Activated CD4-positive, alpha-beta memory T cell treated with anti-CD3 and anti-CD28 coated beads for 36 hours (primary cell): ENCODE measurements at places on chromosomes 5 and 9.

DNA sequence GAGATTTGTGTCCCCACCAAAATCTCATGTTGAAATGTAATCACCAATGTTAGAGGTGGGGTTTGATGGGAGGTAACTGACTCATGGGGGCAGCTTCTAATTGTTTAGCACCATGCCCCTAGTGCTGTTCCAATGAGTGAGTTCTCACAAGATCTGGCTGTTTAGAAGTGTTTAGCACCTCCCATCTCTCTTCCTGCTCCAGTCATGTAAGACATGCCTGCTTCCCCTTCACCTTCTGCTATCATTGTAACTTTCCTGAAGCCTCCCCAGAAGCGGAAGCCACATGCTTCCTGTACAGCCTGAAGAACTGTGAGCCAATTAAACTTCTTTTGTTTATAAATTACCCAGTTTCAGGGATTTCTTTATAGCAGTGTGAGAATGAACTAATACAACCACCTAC is 170.5 kb downstream of the NDUFS4 start:
- DNase-seq, result no peak

GRCh38 chr9:98413084-98413483 is 157.6 kb upstream of the TBC1D2 start:
- no peak for DNase-seq

- no peak for DNase-seq
Measured at GRCh38 chr9:38671748-38672147, 48.2 kb downstream of the FAM240B start.

- peak; percentile 64 for DNase-seq
Measured at GRCh38 chr9:137761032-137761431, 116.5 kb upstream of the CACNA1B start.

DNA sequence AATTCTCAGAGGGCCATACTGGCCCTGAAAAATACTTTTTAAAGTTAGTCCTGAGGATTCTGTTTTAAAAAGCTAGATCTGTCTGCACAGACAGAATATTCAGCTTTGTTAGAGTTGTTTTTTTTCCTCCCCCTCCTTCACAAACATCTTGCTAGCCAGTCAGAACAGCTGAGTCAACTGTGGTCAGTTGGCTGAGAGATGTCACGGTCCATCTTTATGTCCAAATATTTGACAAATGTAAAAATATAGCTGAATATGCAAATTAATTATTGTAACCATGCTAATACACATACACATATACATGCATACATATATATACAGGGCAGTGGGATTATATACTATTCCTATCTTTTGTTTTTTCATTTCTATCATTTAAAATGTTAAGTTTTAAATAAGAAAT is 33.9 kb downstream of the UNC13B start:
- no peak for DNase-seq

DNA sequence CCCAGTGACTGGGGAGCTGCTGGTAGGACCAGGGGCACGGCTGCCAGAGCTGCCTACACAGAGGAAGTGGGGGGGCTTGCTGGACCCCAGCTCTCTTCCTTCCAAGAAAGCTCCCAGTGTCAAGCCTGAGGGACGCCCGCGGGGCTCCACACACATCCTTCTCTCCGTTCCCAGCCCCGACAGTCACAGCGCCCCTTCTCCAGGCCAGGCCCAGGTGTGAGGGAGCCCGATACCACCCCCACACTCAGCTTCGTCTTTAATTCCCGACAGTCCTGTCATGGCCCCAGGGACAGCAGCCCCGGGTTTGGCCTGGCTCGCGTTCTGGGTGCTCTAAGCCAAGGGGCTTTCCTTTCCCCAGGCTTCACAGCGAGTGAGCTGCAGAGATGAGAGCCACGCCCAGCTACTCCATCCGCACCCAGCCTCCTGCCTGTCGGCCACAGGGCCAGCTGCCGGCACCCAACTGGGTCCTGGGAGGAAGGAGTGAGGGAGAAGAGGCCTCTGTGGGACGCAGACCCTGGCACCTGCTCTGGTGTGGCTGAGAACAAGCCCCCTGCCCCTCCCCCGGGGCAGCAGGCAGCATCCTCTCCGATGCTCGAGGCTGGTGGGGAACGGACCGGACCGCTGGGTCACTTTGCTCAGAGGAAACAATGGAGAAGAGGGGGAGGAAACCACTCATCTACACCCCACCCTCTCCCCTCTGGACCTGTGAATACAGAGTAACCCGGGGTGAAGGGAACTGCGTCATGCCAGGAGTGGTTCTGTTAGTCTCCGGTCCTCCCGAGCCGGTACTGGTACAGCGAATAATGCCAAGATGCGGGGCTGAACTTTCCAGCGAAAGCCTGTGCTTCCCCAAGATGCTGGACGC is 53.9 kb upstream of the PHYKPL start:
- DNase-seq, result no peak

GRCh38 chr5:26519245-26519644 is 519.1 kb downstream of the CDH9 start:
- DNase-seq, result no peak

DNA sequence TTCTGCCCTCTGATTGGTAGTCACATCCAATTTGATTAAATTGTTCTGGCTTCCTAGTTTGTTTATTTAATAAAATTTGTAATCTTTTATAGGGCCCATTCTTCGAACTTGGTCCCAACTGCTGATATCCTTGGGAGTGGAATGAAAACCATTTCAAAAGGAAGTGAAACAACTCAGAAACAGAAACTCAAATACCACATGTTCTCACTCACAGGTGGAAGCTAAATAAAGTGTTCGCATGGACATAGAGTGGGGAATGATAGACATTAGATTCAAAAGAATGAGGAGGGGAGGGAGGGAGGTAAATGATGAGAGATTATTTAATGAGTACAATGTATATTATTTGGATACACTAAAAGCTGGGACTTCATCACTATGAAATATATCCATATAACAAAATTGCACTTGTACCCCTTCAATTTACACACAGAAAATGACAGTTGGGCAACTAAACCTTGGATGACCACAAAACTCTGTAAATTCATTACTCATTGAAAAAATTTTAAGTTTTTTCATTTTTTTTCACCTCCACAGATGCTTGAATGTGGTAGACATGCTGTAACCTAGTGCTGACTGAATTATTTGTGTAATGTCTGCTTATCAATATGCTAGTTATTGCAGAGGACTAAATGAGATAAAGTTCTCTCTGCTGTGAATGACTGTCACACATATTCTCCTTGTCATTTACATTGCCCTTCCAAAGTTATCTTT is 16.0 kb downstream of the ATP10B start:
- no peak for DNase-seq

- DNase-seq, result no peak
Measured at GRCh38 chr5:56143373-56143714, 89.8 kb downstream of the ANKRD55 start.

- DNase-seq, result no peak
Measured at GRCh38 chr9:125233678-125234077, 7.5 kb downstream of the HSPA5 start.

- DNase-seq, result no peak
Measured at GRCh38 chr9:113355040-113355596, 5.8 kb downstream of the BSPRY start.

DNA sequence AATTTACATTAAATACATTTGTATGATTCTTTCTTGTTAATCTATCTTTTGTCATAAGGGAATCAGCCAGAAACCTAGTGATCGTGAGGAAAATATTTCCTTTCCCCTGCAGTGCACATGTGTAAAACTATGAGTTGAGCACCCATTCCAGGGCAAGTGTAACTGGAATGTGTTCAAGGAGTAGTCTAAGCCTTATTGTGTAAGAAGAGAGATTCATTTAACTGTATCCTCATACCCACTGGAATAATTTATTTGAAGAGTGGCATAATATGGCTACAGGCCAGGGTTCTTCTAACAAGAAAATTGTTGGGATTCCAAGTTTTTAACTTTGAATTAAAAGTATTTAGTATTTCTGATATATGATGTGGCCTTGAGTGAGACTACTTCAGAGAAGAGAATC is 1692.7 kb downstream of the EFNA5 start:
- no peak for DNase-seq

- no peak for DNase-seq
Measured at GRCh38 chr5:177198738-177199137, 65.2 kb downstream of the NSD1 start.

GRCh38 chr5:124056326-124056990 is 544.5 kb downstream of the CSNK1G3 start:
- no peak for DNase-seq
